ENCODE measurements at places on chromosomes 3 and 15.

- DNase-seq: no peak
Observed at GRCh38 chr3:172271386-172271976, 176.8 kb downstream of the GHSR start.

- DNase-seq: no peak
Observed at GRCh38 chr3:48415251-48415953, 14.5 kb downstream of the PLXNB1 start.

DNA sequence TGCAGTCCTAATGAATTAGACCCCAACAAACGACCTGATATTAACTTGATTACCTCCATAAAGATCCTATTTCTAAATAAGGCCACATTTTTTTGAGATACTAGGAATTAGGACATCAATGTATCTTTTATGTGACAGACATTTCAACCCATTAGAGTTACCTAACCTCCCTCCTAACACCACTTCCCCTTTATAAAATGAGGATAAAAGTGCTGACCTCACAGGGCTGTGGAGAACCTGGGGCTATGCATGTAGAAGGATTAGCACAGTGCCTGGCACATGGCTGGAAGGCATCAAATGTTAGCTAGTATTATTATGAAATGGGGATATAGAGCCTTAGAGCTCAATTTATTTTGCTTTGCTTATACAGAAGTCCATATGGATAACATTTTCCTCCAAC is 53.5 kb upstream of the LRRN1 start:
- no peak for DNase-seq

- DNase-seq: no peak
Observed at GRCh38 chr15:57388464-57388863, 12.2 kb downstream of the CGNL1 start.

- no peak for DNase-seq
Observed at GRCh38 chr3:187062526-187063177, 76.6 kb downstream of the RPL39L start.

- no peak for DNase-seq
Observed at GRCh38 chr3:79314544-79314943, 453.3 kb downstream of the ROBO1 start.

DNA sequence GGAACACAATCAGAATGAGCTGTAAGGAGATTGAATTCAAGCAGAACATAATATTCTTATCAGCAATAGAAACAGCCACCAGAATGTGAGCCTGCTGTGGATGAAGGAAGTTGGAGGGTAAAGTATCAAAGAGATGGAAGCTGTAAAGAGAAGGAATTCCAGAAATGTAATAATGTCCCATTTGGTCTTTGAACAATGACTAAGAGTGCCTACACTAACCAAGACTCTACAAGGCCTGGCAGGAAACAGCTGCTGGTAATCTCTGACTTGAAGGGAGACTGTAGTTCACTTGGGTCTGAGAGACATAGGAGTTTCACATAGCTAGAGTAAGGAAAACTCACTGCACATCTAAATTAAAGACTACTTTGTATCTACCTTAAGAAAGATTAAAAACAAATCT is 1176.0 kb upstream of the ALCAM start:
- no peak for DNase-seq

DNA sequence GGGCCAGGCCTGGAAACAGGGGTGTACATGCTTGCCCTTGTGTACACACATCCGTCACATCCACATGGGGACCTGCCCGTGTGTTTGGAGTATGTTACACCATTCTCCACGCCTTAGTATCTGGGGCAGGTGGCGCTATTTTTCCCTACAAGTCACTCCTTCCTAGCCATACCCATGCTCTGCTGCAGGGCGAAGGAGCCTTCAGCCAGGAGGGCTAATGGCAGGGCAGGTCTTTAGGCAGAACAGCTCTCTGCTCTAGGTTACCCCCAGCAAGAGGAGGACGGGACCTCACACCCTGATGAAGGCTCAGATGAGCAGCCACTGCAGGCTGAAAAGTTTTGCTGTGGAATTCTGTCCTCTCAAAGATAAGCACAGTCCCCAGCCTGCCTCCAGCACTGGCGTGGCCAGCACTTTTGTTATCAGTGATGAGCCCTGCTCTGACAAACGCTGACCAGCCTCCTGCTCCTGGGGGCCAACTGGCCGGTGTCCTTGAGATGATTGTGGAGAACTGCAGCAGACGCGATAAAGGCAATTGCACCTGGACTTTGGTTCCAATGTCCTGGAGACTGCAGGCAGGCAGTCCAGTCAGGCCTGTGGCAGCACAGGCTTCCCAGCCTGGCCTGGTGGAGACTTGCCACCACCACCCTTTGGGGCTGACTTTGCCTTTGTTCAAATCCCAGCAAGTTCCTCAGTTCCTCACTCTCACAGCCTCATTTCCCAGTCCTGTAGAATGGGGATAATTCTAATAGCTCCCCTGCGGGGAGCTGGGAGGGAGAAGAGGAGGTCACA is 19.8 kb upstream of the PIGZ start:
- DNase-seq: no peak

GRCh38 chr3:197539651-197540051 is 16.1 kb downstream of the BDH1 start:
- DNase-seq: no peak

DNA sequence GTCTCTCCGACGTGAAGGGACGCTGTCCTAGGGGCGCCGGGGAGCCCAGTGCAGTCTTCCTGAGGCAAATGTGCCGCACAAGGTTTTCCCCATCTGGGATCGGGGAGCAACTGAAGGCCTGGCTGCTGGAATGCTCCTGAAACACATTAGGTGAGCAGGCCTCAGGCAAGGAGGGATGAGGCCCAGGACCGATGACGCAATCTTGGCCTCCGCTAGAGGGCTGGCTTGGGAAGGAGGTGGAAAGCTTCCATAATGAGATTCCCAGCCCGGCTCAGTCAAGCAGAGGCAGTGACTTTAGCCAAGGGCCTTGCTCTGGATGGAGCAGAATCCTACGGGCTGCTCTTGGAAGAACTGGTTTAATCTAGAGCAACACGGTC is 50.8 kb downstream of the CPN2 start:
- DNase-seq: no peak

DNA sequence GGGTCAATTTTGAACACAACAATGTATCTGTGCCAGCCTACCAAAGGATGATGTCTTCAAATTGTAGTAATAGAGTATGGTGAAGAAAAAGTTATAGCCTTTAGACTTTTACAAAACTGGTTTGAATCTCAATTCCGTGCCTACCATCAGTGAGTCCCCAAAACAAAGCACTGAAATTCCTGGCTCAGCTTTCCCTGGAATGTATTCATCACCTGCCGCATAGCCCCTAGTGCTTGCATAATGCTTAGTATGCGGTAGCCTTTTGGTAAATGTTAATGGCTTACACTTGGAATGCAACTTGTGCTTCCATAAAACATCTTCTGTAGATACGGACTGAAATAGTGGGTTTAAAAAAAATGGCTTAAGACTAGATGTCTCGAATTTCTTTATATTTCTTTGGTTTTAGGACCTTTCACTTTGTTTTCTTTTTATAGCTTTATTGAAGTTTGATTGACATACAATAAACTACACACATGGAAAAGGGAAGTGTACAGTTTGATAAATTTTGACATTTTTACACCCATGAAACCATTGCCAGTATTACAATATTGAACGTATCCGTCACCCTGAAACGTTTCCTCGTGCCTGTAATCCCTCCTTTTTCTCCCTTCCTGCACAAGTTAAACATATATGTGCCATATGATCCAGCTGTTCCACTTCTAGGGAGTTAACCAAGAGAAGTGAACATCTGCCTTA is 12.1 kb downstream of the SACM1L start:
- DNase-seq: no peak

DNA sequence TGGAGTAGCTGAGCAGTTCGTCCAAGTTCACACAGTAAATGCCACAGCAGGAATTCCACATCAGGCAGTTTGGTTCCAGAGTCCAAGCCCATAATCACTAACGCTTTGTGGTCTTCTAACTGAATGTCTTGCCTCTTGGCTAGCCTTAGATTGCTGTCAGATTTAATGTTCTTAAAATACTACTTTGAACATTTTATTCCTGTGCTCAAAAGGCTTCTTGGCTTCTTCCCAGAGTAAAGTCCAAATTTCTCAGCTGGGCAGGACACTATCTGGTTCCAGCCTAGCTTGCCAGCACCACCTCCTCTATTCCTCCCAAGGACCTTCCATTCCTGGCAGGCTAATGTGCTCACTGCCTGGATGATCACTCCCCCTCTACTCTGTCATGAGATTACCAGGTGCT is 256.9 kb downstream of the SQOR start:
- no peak for DNase-seq

DNA sequence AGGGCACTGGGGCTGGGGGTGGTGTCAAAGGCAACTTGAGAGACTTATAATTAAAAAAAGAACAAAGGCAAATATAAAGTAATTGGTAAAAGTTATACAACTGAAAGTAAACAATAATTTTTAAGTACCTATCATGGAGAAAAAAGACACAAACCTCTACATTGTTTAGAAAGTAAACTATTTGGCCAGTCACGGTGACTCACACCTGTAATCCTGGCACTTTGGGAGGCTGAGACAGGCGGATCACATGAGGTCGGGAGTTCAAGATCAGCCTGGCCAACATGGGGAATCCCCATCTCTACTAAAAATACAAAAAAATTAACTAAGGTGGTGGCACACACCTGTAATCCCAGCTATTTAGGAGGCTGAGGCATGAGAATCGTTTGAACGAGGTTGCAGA is 25.8 kb downstream of the RPSA start:
- DNase-seq: no peak

GRCh38 chr3:184234224-184234623 is 4.8 kb downstream of the VWA5B2 start:
- no peak for DNase-seq

DNA sequence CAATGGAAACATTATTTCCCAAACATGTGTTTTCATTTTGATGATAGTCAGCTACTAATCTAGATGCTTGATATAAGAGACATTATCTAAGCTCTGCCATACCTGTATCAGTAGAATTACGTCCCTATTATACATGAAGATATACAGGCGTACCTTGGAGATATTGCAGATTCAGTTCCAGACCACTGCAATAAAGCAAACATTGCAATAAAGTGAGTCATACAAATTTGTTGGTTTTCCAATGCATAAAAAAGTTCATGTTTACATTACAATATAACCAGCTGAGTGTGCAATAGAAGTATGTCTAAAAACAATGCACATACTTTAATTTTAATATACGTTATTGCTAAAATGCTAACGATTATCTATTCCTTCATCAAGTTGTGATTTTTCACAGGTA is 236.0 kb upstream of the ZNF717 start:
- DNase-seq: no peak

DNA sequence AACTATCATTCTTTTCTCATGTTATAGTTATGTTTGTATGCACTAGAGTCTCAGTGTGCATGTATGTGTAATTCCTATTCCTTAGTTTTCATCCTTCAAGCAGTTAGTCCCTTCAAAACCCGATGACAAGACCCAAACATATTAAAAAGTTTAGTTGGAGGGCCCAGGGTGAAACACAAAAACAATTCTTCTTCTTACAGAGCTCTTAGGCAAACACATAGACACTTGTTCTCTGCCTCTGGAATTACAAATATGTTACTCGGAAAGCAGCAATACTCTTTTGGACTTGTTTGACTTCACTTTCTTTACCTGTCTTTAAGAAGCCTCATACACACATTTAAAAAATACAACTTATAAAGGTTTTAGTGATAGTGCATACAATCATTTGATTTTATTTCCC is 763 bp upstream of the CNTN6 start:
- no peak for DNase-seq

DNA sequence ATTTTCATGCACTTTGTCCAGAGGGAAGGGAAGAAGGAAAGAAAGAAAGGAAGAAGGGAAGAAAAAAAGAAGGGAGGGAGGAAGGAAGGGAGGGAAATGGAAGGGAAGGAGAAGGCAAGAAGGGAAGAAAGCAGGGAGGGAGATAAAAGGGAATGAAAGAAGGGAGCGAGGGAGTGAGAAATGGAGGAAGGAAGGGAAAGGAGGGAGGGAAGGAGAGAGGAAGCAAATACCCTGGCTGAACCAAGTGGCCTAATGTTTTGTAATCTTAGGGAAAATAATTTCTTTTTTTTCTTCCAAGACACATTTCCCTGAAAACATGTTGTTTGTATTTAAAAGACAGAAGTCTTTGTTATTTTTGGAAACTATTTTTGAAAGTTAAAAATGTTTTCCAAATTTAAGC is 35.9 kb downstream of the DTWD1 start:
- DNase-seq: no peak

GRCh38 chr3:42306499-42306898 is 40.5 kb upstream of the CCK start:
- DNase-seq: no peak

GRCh38 chr15:57017024-57017423 is 98.6 kb downstream of the TCF12 start:
- DNase-seq: no peak

GRCh38 chr3:170524073-170524472 is 61.8 kb downstream of the SLC7A14 start:
- DNase-seq: no peak

DNA sequence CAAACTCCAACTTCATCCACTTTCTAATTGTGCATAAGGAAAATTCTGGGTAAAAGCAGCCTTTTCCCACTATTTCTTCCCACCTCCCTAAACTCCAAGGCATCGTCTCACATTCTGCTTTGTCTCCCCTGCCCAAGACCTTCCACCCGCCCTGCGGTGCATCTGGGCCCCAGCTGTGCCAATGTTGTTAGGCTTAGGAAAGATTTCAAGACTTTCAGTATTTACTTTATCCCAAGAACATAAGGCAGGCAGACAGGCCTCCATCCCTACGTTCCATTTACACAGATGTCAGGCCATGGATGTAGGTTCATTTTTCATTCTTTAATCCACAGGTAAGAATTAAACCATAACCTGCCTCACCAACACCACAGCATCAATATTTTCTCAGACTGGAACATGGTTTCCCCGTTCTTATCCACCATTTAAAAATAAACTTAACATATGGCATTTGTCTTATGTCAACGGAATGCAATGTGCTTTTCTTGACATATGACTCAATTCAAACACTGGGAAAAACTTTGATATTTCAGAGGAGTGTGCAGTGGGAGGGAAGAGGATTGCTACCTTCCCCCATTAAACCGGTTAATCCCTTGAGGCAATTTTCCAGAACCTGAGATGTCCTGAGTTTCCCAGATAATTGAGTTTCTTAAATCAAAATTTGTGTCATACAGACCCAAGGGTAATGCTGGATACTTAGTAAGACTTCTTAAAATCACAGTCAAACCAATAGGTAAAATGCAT is 238.0 kb upstream of the LRIG1 start:
- DNase-seq: no peak

DNA sequence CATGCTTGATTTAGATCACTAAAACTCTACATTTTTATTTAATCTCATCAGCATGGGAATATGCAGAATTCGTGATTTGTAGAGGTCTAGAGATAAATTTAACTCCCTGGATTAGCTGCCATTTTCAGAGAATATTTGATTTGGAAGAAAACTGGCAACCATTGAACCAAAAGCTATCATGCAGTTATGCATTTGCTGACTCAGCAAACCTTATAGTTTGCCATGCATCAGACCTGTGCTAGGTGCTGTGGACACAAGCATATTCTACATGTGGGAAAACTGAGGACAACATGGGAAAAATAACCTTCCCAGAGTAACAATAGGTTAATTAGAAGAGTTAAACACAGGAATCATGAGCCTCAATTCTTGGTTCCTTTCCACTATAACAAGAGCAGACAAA is 54.7 kb upstream of the TP63 start:
- no peak for DNase-seq
